ENCODE measurements at places on chromosomes 12 and 14.

DNA sequence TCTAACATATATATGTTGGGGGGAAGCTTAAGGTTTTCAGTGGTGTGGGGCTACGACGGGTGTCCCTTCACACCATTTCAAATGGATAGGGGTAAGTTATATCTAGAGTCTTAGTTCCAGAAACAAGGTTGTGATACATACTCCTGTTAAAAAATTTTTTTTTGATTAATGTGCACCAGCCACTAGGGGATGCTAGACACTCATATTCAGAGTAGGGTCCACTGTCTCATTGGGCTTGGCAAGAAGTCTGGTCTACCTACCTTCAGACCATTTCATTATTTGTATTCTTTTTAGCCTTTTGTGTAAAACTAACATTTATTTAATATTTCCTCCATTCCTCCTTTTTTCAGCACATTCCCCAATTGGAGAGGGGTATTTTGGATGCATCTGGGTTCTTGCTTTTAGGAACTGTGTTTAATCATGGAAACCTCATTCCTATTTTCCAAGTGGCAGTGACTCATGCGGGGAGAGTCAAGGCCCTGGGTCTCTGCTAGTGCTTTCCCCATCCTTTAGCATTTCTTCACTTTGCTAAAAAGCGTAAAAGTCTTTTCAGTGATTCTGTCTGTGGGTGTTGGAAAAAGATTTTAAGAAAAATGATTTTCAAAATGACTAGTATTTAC, 33.4 kb downstream of the ANO4 start:
- no peak overlapping the region for H3K4me3 ChIP-seq
- H3K27me3 ChIP-seq, result no peaks in the 10 kb centered on the region
- H3K27ac ChIP-seq, result no peak overlapping the region
- no peak for DNase-seq
- H3K36me3 ChIP-seq, result no peaks in the 10 kb centered on the region

DNA sequence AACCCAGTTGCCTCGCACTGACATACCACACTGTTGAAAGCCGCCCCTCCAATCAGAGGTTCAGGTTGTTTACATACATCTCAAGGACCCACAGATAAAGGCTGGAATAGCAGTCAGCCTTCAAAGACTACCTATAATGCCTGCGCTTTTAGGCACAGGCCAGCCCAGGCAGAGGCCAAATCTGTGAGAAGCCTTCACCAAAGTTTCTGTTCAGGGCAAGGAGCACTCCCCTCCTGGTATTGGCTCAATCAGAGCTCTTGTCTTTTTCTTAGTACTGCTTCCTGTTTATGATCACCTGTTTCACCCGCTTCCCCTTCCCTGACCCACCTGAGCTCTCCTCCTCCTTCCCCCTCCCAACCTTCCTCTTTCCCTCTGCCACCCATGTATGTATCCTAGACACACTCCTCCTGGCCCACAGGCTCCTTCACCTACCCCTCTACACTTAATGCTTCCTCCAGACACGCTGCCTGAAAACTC, 34.8 kb downstream of the DUSP16 start:
- H3K4me3 ChIP-seq, result no peak overlapping the region
- no peak overlapping the region for H3K27ac ChIP-seq
- no peaks in the 10 kb centered on the region for H3K27me3 ChIP-seq

DNA sequence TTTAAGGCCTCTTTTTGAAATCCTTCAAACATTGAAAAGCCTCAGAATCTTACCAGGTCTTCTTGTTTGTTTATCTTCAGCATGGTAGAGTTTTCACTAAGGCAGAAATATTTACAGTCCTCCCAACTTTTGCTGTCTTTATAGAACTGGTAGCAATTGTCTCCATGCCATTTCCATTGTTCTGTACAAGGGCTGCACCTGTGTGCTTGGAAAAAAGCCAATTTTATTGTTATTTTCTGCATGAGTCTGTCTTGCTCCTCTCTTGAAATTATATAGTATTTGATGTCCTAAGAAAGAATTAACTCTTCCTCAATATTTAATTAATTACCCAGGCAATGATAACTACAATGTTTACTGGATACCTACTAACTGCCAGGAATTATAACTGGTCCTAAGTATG, 23.3 kb downstream of the CLEC1A start:
- H3K4me3 ChIP-seq, result no peak overlapping the region
- DNase-seq, result no peak
- H3K27ac ChIP-seq, result no peak overlapping the region
- H3K36me3 ChIP-seq, result no peaks in the 10 kb centered on the region
- no peaks in the 10 kb centered on the region for H3K4me1 ChIP-seq

DNA sequence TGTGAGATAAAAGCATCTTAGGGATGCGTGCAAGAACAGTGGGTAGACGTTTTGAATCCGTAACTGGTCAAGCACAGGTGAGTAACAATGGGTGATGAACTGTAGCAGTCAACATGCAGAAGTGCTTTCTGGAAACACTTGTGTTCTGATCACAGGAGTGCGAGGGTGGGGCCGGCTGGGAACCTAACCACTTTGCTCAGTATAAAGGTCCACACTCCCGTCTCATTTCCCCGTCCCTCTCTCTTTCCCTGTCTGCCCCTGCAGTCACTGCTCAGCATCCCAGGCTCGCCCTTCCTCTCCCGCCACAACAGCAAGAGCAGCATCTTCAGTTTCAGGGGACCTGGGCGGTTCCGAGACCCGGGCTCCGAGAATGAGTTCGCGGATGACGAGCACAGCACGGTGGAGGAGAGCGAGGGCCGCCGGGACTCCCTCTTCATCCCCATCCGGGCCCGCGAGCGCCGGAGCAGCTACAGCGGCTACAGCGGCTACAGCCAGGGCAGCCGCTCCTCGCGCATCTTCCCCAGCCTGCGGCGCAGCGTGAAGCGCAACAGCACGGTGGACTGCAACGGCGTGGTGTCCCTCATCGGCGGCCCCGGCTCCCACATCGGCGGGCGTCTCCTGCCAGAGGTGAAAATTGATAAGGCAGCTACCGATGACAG, 127.1 kb downstream of the FIGNL2 start:
- H3K36me3 ChIP-seq, result peaks cover 22% of the 10 kb centered on the region
- no peak overlapping the region for H3K27ac ChIP-seq
- H3K4me3 ChIP-seq, result peak overlapping the region; percentile 70
- H3K4me1 ChIP-seq, result peaks cover 2% of the 10 kb centered on the region

GRCh38 chr12:92123780-92124688, 21.6 kb downstream of the BTG1 start:
- H3K4me3 ChIP-seq, result no peak overlapping the region
- H3K27ac ChIP-seq, result no peak overlapping the region
- H3K36me3 ChIP-seq, result no peaks in the 10 kb centered on the region
- DNase-seq, result no peak
